ENCODE measurements at places on chromosomes 13 and 19.
A peak's percentile ranks its signal among the peaks of the same experiment; 100 is the strongest.

DNA sequence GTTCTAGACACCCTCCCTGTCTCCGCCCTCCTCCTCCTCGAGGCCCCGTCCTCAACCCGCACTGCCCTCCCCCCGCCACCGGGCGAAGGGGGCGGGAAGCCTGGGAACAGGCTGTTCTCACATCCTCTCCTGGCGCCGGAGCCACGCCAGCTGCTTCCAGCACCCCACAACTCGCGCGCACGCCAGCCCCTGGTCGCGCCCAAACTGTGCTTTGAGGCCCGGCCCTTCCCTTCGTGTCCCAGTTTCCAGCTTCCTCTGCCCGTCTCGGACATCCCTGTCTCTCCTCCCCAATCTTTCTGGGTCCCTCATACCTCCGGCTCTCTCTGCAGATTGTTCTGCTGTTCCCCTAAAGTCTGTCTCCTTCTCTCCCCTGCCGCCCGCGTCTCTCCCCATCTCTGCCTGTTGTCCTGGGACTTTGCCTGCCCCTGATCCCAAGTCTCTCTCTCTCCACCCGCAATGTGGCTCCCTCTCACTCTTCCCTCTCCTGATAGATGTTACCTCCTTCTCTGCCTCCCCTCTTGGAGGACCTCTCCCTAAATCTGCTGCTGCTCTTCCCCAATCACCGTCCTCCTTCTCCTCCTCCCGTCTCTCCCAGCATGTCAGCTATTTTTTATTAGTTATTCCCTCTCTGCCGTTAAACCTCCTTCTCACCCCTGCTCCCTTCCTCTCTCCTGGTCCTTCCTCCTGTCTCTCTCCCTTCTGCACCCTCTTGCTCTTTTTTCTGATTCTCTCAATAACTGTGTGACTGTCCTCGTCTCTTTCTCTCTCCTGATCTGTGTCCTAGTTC, 14.2 kb downstream of the DPF1 start:
- no peak for DNase-seq

DNA sequence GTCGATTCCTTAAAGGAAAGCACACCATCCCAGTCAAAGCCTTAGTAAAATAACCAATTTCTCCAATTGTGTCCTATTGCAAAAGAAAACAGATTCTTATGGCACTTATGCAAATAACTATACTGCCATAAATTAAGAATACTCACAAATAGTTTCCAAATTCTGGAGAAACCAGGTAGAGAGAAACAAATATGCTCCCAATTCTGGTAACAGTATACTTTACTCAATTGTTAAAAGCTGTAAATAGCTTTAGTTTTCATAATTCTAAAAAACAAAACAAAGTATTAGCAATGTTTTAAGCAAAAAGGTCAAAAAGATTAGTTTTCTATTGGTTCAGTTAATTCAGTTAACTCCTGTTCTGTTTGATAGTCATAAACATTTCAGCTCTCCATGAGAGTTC, 18.2 kb upstream of the UBAC2 start:
- no peak for DNase-seq

DNA sequence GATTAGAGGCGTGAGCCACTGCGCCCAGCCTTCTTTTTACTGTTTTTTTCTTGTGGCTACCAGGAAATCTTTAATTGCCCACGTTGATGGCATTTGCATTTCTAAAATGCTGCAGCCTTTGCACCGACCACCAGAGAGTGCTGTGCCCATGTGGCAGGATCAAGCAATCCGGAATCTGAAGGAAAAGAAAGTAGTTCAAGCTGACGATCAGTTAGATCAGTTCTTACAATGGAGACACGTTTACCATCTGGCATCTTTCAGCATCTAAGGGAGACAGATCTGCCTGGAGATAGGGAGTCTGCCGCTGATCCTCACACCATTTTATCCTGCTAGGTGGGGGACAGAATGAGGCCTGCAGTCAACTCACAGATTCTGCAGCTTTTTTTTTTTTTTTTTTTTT, 19.9 kb downstream of the TINCR start:
- no peak for DNase-seq

DNA sequence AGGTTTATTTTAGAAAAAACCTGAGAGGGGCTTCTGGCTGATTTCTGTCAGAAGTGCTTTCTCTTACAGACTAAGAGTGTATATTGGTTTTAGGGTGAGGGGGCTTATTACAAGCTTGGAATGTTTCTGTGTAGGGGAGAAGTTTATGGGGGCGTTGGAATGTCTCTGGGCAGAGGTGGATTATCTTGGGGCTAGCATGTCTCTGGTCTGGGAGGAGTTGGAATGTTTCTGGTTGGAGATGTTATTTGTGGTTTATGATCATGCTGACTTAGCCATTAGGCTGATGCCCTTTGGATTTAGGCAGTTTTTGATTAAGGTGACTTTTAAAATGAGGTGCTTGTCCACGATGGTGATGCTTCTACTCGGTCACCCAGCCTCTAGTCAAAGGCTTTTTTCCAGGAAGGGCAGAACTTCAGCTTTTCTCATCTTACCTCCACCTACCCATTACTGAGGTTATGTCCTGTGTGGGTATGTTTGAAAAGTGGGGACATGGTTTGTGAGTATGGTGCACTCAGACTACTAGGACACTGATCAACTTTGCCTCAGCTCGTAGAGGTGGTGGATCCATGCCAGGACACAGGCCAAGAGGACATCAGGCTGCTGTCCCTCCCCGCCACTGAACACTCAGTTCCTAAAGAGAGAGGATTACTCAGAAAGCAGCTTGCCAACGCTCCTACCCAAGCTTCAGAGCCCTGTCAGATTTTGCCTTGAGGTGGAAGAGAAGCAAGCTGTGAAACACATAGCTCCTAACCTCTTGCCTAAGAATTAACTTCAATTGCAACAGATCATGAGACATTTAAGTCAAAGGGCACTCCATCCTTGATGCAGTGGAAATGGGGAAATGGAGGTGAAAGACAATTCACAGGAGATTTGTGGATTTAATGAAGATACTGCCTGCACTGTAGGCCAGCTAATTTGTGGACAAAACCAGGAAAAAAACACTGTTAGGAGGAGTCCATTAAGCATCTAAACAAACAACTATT, 63.6 kb downstream of the ZNF44 start:
- DNase-seq = no peak

DNA sequence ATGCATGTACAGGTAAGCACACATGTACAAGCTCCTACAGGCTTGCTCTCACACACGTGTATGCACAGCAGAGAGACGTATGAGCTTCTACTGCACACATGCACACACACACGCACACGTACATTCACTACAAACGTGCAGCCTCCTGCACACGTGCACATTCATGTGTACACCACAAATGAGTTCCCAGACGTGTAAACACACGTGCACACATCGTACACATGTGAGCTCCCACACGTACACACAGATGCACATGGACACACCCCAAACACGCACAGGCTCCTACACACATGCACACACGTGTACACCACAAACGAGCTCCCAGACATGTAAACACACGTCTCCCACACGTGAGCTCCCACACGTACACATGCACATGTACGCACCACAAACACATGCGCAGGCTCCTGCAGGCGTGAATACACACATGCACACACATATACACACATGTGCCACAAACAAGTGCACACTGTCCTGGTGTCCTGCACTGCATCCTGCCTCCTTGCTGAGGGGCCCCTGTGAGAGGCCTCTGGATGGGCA, 83.7 kb upstream of the MCF2L start:
- no peak for DNase-seq

- no peak for DNase-seq
These were observed 38.6 kb downstream of the LIG4 start for GRCh38 chr13:108176685-108177274.

- DNase-seq = no peak
These were observed 61.6 kb upstream of the MED4 start for GRCh38 chr13:48156466-48156865.

GRCh38 chr19:13078381-13078780, 24.3 kb downstream of the LYL1 start:
- no peak for DNase-seq

DNA sequence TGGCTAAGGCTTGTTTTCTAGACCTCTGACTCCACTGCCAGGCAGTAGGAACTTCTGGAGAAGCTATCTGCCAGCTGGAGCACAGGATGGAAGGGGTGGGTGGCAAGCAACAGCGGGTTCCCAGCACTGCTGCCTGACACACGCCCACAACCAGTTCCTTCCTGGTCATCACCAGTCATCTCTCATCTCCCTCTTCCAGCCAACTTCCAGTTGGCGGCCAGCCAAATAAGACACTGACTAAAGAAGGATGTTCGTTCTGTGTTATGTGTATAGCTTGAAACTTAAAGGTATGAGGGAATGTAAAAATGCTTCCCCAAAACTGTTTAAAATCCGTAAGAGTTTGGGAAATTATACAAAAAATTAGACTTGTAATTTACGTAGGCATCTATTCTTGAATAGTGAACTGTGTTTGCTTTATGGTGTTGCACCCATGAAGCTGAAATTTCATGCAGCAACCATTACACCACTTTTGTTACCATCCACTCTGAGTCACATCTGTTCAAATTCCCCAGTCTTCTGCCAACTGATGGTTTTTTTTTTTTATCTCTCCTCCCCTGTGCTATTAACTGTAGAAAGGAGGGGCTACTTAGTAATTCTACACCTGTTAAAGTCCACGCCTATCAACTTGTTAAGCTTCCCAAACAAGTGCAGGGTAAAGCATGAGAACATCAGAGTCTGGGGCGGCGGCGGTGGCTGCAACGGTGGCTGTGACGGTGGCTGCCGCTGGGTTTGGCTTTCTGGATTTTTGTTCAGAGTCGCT, 86.2 kb upstream of the FRY start:
- DNase-seq = peak; percentile 61
